ENCODE measurements at places on chromosomes 7 and 10.

- no peak for DNase-seq
These were observed 517.4 kb downstream of the CCSER2 start for GRCh38 chr10:84845628-84846261.

- no peak for DNase-seq
These were observed 63.2 kb downstream of the GPR37 start for GRCh38 chr7:124702385-124702784.

- no peak for DNase-seq
These were observed 6.2 kb downstream of the AGK start for GRCh38 chr7:141557360-141557759.

- no peak for DNase-seq
These were observed 2.7 kb upstream of the STAMBPL1 start for GRCh38 chr10:88877298-88877697.

GRCh38 chr7:29369909-29370488 is 175.4 kb downstream of the CHN2 start:
- no peak for DNase-seq

- no peak for DNase-seq
These were observed 482 bp upstream of the CLDN12 start for GRCh38 chr7:90402785-90403173.

All from GM04503 (cell line).